Bone marrow (tissue), 2 donors: ENCODE measurements at places on chromosomes 2 and 18.

GRCh38 chr18:47461406-47461948 lies 210.0 kb upstream of the SKOR2 start:
- DNase-seq: no peak

GRCh38 chr18:63303547-63303946 lies 16.0 kb downstream of the BCL2 start:
- no peak for DNase-seq

GRCh38 chr18:26813043-26813442 lies 52.5 kb downstream of the AQP4 start:
- no peak for DNase-seq

DNA sequence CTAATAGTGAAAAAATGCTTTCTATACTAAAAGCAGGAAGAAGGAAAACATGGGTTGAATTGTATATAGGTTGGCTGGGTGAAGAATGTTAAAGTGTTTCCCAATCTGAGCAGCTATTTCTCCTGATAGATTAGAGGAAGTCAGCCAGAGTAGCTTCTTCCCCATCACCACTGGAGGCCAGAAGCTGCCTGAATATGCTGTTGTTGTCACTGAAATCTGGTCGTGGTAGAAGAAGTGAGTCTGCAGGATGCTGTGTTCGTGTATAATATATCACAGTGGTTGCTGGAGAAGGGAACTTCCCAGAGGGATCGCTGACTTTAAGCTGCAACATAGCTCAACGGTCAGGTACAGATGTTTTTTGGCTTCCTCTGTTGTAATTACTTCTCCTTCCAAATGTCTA lies 247.5 kb upstream of the LRATD1 start:
- DNase-seq: no peak

DNA sequence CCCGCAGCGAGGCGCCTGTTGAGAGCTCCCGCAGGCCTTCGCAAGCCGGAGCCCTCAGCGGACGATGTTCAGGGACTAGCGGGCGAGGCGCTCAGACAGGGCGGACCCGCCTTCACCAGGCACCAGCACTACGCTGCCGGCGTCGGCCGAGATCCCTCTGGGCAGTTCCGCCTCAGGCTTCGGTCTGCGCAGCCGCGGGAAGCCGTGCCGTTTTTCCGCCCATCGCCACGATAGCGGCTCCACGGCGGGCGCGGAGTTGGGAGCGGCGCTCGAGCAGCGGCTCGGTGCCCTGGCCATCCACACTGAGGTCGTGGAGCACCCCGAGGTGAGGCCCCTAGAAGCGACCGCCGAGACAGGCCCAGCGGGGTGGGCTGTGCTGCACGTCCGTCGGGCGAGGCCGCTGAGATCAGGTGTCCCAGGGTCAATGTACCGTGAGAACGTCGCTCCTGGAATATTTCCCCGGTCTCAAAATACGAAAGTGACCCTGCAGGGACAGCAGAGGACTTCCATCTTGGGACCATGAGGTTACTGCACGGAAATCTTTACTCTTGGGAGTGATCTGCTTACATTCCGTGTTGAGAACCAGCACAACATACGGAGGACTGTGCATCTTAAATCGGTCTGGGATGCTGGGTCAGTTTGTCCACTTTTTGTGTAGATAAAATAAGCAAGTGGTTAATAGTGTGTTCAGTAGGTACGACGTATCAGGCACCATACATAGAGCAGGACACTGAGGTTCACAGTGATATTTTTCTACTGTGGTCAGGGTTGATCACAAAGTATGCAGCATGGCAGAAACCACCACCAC lies 13.3 kb upstream of the MTIF2 start:
- DNase-seq: peak; percentile 74

GRCh38 chr2:27903649-27904404 lies 13.3 kb downstream of the BABAM2 start:
- no peak for DNase-seq

- no peak for DNase-seq
Measured at GRCh38 chr2:7609556-7609955, 692.3 kb downstream of the RNF144A start.

DNA sequence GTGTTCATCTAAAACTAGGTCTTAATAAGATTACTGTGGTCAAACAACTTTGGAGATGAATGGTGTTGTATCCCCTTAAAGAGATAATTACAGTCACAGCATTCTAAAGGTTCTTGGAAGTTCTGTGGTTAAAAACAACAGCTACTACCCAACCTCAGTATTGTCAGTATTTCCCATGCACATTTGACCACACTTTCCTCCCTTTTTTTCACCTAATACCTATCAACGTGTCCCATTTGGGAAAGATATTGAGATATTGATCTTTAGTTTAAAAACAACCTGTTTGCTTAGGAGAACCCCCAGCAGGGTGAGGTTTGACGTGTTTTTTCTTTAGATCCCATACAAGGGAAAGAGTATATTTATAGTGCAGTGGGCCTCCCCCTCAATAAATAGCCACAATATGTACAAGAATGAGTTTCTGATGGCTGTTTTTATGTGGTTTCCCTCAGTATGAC lies 65.6 kb downstream of the WDR7 start:
- DNase-seq: no peak

DNA sequence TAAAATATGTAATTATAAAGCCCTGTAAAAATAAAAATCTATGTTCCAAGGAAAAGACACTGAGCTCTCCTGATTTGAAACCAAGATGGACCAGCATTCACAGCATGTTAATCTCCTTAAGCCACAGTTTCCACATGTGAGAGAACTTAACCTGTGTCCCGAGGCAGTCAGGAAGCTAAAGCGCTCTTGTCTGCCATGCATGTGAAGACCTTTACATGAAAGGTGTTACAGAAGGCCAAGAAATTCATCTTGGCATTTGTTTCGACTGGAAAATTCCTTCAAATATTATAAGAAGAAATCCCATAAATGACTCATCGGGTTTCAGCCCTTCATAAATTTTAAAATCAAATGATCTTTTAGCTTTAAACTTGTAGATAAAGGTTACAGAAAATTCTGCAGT lies 328.6 kb downstream of the CDH2 start:
- no peak for DNase-seq

DNA sequence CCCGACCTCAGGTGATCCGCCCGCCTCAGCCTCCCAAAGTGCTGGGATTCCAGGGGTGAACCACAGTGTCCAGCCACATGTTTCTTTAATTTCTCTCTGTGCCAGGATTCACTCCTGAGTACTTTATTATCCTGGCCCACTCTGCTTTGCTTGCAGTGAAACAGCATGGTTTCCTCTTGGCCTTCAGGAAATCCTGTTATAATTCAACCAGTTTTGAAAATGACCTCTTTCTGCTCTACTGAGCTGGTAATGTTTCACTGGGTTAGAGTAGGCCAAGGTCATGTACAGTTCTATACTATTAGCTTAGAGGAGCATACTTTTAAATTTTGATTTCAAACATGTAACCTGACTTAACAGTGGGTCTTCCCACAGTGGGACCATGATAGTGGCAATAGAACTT lies 90.6 kb upstream of the PELI1 start:
- DNase-seq: no peak

GRCh38 chr2:239164335-239164871 lies 236.4 kb downstream of the HDAC4 start:
- DNase-seq: no peak

GRCh38 chr18:13280070-13280795 lies 61.7 kb downstream of the LDLRAD4 start:
- DNase-seq: no peak

- DNase-seq: no peak
Measured at GRCh38 chr18:77249569-77250500, at the start of gene GALR1. TSS of gene GALR1 (plus strand) at chr18:77249848. CDS start at chr18:77250549, 701 bp downstream.

- DNase-seq: no peak
Measured at GRCh38 chr18:27544206-27544605, 359.1 kb upstream of the CHST9 start.

- DNase-seq: no peak
Measured at GRCh38 chr2:61926531-61927477, 21.3 kb downstream of the COMMD1 start.

DNA sequence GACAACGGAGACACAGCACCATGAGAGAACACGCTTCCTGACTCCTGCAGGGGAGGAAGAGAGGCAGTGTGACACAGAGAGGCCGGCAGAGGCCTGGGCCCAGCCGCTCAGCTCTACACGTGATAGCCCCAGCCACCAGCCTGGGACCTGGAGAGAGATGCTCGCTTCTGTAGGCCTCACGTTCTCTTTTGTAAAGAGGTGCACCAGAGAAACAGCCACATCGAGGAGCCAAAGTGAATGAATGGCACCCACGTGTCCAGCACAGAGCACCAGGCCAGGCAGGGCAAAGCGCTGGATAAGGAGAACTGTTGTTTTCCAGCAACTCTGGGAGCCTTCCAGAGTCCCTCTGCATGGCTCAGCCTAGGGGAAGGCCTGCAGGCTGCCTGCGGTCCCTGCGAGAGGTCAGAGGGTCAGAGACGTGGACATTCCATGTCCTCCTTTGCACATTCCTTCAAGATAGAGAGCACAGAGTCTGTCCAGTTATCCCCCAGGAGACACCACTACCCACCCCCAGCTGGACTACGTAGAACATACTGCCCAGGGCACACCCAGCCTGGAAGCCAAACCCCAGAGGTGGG lies 14.2 kb downstream of the LIMS2 start:
- no peak for DNase-seq

DNA sequence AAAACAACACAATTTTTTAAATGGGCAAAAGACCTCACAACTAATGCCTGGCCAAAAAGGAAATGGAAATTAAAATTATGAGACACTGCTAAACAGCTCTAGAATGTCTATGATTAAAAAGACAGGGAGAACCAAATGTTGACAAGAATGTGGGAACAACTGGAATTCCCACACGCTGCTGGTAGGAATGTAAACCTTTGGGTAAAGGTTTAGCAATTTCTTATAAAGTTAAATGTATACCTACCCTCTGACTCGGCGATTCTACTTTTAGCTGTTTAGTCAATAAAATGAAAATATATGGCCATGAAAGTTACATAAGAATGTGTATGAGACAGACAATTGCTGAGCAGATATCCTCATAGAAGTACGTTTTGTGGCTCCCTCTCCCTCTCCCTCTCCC lies 60.9 kb downstream of the ATF2 start:
- DNase-seq: no peak

GRCh38 chr2:106516436-106516835 lies 29.3 kb downstream of the CD8B2 start:
- no peak for DNase-seq

DNA sequence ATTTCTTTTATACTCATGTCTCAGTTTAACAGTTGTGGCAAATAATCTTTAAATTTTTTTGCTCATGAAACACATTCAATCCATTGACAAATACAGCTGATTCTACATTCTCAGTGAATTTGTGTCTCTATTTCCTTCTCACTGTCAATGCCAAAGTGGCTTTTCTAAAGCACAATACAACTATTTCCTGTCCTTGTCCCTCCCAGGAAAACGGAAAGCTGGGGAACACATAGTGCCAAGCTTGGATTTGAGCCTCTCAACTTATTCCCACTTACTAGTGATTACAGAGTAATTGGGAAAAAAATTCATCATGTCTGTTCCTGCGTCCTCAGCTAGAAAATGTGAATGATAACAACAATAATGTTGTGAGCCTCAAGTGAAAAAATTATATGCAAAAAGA lies 899.7 kb upstream of the CDH2 start:
- DNase-seq: no peak

DNA sequence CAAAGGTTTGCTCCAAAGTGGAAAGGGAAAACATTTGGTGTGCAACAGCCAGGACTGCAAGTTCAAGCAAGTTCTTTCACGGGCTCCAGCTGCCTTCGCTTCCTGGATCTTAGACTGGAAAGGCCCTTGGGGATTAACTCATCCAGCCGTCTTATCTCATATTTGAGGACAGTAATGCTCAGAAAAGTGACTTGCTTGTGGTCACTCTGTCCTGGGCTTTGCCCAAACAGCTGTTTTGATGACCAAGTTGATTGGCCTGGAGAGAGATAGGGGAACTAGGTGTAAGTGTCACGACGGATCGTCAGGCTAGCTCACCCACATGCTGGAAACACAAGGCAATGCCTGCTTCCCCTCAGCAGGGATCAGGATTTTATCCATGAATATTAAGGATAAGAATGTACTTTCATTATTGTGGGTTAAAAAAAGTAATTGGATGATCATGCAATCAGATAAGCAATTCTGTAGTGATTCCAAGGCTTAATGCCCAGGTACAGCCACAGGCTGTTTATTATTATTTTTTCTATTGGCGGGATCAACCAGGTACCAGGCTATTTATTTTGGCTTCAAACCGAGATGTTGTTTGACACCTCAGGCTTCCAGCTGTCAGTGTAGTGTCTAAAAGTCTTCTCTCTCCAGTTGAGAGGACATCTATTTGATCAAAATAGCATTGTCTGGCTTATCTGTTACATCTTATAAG lies 162.5 kb upstream of the EPAS1 start:
- no peak for DNase-seq

- no peak for DNase-seq
Measured at GRCh38 chr2:167581961-167582574, 665.3 kb downstream of the STK39 start.

DNA sequence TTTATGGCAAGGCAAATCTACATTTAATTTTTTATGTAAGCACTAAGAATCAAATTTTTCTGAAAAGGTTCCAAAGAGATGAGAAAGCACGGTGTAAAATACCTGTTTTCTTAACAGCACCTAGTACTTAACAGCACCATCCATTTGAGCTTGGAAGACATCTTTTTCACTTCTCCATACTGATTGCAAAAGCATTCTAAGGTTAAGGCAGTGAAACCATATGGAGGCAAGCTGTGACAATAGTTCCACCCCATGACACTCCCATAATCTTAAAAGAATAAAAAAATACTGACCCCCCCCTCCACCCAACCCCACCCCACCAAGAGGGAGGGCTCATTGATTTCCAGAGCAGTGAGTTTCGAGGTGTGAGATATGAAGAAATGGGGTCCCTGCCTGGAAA lies 60.6 kb downstream of the ZCCHC2 start:
- DNase-seq: no peak

DNA sequence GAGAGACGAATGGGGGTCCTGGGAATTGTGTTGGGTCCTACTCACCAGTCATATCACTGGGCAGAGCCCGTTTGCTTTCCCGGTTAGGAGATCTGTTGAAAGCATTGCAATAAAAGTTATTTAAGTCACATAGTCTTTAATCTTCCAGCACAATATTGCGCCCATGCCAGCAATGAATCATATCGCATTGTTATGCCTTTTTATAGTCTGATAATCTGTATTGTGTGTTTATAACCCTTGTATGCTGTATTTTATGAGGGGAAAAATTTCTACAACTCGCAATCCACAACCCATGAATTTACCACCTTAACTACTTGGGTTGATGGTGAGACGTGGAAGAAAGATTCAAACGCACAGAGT lies 211.9 kb upstream of the SMIM21 start:
- no peak for DNase-seq

DNA sequence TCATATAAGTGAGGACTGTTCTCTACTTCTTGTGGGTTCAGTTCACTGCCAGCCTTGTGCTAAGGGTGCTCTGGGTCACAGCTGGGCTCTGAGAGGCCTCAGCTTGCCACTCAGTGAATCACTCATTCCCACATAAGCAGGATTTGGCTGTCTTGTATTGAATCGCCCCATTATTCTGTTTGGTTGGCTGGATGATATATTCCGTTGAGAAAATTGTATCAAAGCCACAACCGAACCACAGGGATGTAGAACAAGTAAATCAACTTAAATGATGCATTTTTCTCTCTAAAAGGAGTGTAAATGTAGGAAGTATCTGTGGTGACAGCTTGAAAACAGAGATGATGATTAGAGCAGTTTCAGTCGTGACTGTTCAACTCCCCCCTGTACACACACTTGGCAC lies 39.6 kb downstream of the TTC39C start:
- DNase-seq: peak; percentile 8
